Astrocyte (in vitro differentiated cells and primary cell): ENCODE measurements at places on chromosomes 2 and 18. TPM values are rescaled to one million over a fixed set of nuclear protein-coding genes. Genes with fewer than 3 reads are reported as not detected.

DNA sequence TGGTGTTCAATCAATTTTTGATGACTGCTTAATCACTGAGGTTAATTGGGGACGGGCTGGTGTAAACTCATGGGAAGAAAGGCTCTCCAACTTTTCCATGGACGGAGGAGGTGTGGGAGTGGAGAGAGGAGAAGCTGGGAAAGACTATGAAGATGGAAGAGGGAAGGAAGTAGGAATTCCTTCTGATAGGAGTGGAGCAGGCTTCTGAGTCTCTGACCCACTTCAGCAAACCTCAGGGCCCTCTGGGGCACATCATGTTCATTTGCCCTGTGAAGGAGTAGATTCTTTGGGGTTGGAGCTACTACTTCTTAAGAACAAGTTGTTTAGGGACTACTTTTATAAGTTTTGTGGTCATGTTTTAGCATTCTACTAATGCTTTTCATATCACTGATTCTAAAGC lies 87.0 kb upstream of the MAP4K3 start:
- peak overlapping the region; percentile 14 for H3K4me3 ChIP-seq
- no peaks in the 10 kb centered on the region for H3K36me3 ChIP-seq
- no peak for DNase-seq
- peak overlapping the region; percentile 84 for H3K27ac ChIP-seq

PDCD1 gene
- total RNA-seq, result not detected in 2 replicates

DNA sequence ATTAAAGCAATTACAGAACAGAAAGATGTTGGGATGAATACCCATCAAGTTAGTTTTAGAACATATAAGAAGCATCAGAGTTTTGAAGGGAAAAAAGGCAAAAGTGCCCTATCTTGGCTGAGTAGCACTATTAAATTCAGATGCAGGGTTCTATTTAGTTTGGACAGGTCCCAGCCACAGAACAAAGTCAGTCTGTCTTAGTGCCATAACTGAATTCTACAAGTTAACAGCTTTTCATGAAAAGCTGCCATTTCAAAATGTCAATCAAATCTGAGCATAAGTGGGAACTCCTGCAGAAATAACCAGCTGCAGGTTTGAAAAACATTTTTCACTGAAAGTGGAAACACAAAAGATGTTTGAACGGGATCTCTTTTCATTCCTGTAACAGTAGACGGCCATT lies 160.4 kb downstream of the SRBD1 start:
- H3K27ac ChIP-seq, result no peak overlapping the region
- no peaks in the 10 kb centered on the region for H3K36me3 ChIP-seq

ST8SIA5 gene
- total RNA-seq, result 0.24 and 0.36 TPM in 2 replicates

- no peak overlapping the region for H3K27ac ChIP-seq
- H3K4me1 ChIP-seq, result no peaks in the 10 kb centered on the region
- DNase-seq, result peak; percentile 61
- no peak overlapping the region for H3K4me3 ChIP-seq
Observed at GRCh38 chr2:55309446-55309845, 40.4 kb upstream of the MTIF2 start.

ACTG2 gene
- 298 and 540 TPM in 2 replicates for total RNA-seq

GPATCH11 gene
- total RNA-seq, result 5.5 and 5.7 TPM in 2 replicates

MC4R gene
- total RNA-seq, result not detected in 2 replicates

DNA sequence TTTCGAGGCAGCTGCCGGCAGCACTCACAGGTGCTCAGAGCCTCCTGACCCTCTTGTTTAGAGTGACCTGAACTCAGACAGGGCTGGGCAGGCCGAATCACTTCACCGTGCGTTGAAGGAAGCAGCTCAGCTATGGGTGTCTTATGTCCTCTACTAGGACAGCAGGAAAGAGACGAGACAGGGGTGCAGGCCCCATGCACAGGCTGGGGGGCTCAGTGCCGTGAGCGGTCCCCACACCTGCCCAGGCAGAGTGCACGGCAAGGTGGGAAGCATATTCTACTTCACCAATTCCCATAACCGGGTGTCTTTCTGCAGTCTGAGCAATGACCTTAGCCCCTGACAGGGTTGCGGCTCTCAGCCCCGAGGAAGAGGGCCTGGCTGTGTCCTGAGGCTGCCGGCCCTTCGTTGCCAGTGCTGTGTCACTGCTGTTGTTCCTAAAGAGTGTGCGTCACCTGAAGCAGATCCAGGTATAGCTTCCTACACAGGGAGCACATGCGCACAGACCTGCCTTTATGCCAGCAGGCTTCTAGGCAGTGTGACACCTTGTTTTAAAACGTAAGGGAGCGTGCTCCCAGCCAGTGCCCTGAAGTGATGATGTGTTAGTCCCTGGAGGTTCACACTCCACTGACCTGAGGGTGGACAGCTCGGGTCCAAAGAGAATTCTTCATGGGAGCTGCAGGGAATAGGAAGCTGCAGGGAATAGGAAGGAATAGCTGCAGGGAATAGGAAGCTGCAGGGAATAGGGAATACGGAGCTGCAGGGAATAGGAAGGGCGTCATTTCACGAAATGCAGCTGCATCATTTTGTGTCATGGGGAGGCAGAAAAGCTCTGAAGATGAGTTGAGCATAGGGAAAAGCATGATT lies 207.9 kb upstream of the SALL3 start:
- no peak overlapping the region for H3K27ac ChIP-seq
- no peaks in the 10 kb centered on the region for H3K4me1 ChIP-seq
- H3K4me3 ChIP-seq, result no peak overlapping the region
- H3K36me3 ChIP-seq, result no peaks in the 10 kb centered on the region
- DNase-seq, result no peak
- no peaks in the 10 kb centered on the region for H3K27me3 ChIP-seq

DNA sequence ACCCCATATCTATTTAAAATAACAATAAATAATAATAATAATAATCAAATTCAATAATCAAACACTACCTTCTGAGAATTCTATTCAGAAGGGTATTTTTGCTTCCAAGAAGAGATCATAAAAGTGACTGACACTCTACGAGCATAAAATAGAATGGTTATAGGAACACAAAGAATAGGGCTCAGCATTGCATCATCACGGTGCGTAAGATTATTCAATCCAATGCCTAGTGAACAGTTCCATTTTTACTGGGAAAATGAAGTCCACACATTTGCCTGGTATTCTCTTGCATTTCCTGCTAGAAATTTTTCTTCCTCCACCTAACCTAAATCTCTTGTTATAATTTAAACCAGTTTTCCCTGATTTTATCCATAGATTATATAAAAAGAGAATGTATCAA lies 55.8 kb downstream of the AP1S3 start:
- H3K4me1 ChIP-seq, result no peaks in the 10 kb centered on the region
- no peak for DNase-seq
- peaks cover 3% of the 10 kb centered on the region for H3K36me3 ChIP-seq

DNA sequence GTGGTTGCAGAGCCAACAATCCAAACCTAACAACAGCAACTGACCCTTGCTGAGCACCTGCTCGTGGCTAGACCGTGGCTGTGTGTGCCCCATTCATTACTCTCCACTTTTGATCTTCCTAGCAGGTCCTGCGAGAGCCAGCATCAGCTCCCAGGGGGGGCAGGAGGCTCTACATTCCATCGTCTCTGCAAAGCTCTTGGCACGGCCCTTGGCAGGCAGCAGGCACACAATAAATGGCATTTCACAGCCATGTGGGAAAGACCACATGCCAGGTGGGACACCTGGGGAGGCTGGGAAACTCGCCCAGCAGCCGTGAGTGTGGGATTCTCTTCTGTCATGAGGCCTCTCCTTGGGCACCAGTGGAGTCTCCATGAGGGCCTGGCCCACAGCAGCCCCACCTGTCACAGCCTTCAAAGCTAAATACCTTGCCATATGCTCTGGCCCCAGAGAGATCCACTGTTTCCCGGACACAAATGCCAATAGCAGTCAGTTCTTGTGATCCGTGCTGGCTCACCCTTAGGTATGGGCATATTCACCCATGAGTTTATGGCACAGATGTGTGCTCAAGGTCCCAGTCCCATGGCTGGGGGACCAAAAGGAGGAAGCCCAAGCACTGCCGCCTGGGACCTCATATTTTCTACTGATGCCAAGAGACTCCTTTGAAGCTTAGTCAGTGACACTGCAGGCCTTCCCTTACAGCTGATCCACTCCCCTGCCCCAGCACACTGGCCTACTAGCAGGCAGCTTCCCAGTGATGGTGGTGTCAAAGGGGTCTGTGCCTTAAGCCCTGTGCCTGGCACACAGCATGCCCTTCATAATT lies 6.8 kb upstream of the TEX51 start:
- no peak for DNase-seq
- peaks cover 2% of the 10 kb centered on the region for H3K27me3 ChIP-seq
- H3K4me3 ChIP-seq, result no peak overlapping the region
- H3K4me1 ChIP-seq, result no peaks in the 10 kb centered on the region
- H3K27ac ChIP-seq, result no peak overlapping the region

MOCOS gene
- total RNA-seq, result 1.4 and 1.9 TPM in 2 replicates

CRYGC gene
- not detected in 2 replicates for total RNA-seq

REG3G gene
- total RNA-seq, result not detected in 2 replicates

- no peaks in the 10 kb centered on the region for H3K36me3 ChIP-seq
- no peaks in the 10 kb centered on the region for H3K4me1 ChIP-seq
- no peaks in the 10 kb centered on the region for H3K27me3 ChIP-seq
- no peak overlapping the region for H3K4me3 ChIP-seq
- no peak for DNase-seq
Observed at GRCh38 chr2:156118753-156119416, 213.6 kb downstream of the NR4A2 start.

HOXD13 gene
- total RNA-seq, result not detected in 2 replicates

DNA sequence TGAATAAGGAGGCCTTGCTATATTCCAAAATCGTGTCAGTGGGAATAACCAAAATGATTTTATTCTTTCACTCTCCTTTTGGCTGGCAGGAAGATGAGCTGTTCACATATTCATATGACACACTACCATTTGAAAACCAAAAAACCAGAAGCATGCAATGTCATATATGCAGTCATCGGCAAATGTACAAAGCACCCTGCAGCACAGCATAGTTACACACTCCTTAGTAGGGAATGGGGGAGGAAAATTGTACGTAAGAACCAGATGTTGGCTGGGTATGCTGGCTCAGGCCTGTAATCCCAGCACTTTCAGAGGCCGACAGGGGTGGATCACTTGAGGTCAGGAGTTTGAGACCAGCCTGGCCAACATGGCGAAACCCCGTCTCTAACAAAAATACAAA lies 176.6 kb downstream of the GFPT1 start:
- H3K4me1 ChIP-seq, result peaks cover 15% of the 10 kb centered on the region
- no peak overlapping the region for H3K27ac ChIP-seq
- H3K27me3 ChIP-seq, result no peaks in the 10 kb centered on the region

DNA sequence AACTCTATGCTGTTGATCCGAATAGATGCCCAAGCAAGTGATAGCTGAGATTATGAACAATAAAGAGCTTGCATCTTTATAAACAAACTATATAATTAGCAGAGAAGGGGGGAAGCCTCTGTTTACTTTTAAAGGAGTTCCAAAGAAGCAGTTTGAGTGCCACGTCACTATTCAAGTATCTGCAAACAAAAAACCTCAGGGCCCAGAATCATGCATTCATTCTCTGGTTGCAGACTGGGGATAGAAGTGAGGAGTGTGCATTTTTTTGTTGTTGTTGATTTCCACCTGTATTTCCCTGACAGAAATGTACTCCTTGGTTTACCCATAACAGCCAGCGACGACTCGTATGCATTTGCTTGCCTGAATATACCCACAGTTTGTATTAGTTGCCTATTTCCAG lies 264.3 kb downstream of the PTGR3 start:
- no peaks in the 10 kb centered on the region for H3K36me3 ChIP-seq
- H3K27ac ChIP-seq, result no peak overlapping the region
- no peak overlapping the region for H3K4me3 ChIP-seq
- peaks cover 8% of the 10 kb centered on the region for H3K4me1 ChIP-seq

PSMA8 gene
- total RNA-seq, result not detected in 2 replicates

DNA sequence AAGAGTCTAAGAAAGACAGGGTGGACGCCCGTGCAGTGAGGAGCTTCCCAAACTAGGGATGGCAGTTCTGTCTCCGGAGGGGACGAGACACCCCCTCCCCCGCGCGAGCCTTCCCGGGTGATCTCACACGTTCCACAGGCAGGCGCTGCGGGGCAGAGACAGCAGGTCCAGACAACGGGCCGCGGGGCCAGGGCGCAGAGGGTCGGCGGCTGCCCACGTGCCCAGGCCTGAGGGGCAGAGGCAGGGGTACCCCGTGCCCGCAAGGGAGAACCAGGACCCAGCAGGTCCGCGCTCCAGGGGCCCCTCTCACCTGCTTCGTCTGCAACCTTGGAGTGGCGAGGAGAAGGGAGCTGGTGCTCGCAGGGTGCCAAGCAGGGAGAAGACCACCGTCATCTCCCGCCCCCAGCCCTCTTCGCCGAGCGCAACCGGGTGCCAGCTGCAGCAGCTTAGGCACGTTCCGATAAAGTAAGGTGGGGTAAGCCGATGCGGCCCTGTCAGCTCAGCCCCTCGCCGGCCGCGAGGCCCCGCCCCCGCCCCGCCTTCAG lies at the start of gene GPR155:
Gene GPR155, minus strand, starts transcription at position 467 of the 545 bp plus-strand sequence. CDS start 5,073 bp downstream, outside the sequence.
- DNase-seq, result peak; percentile 22
- no peaks in the 10 kb centered on the region for H3K27me3 ChIP-seq
- peaks cover 3% of the 10 kb centered on the region for H3K4me1 ChIP-seq
- peaks cover 2% of the 10 kb centered on the region for H3K36me3 ChIP-seq

TMEM131 gene
- total RNA-seq, result 32.8 and 35.3 TPM in 2 replicates

CD207 gene
- not detected in 2 replicates for total RNA-seq

DNA sequence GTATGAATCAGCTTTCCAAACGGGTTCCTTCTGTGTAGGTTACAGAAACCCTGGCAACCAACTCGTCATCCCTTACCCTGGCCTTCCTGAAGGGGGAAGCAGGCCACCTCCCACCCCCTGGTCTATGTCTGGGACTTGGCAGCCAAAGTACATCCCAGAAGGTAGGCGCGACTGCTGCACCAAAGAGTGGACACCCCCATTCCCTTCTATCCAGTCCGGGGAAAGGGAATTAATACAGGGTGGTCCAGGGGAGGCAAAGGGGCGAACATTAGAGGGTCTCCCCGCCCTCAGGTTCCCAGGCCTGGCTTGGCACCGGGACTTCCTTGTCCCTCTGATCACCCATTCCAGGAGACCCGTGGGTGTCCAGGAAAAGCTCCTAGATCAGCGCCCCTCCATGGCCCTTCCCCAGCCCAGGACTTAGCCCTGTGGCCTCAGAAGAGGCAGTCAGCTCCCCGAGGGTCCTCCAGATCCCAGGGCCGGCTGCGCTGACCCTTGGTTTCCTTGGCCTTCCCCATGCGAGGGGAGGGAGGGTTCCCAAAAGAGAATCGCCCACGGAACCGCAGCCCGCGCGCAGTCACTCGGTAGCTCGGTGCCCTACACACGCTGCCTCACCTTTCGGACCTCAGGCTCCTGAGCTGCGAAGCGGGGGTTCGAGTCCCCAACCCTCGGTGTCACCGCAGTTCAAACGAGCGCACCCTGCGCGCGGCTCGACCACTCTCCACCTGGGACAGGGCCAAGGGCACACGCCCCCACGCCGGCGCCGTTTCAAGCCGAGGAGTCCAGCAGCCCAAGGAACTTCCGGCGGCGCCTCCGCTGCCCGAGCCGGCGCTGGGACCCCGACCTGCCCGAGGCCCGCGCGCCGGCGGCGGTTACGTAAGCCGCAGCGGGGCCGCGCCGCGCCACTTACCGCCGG lies at the start of gene PER2:
Gene PER2, minus strand, starts transcription at position 874 of the 913 bp plus-strand sequence. CDS start 10,674 bp downstream, outside the sequence.
- DNase-seq, result peak; percentile 84
- H3K4me3 ChIP-seq, result peak within 1 kb of the TSS; percentile 78
- peak within 1 kb of the TSS; percentile 92 for H3K27ac ChIP-seq
- no peaks in the 10 kb centered on the region for H3K27me3 ChIP-seq

MYO5B gene
- 7.2 and 8.3 TPM in 2 replicates for total RNA-seq
